ENCODE measurements at places on chromosomes 7 and 10.

- DNase-seq, result no peak
Measured at GRCh38 chr7:2838451-2838850, 5.7 kb downstream of the GNA12 start.

- DNase-seq, result no peak
Measured at GRCh38 chr10:110502072-110502845, 4.6 kb downstream of the DUSP5 start.

- no peak for DNase-seq
Measured at GRCh38 chr10:29435809-29436501, 147.1 kb downstream of the LYZL1 start.

- DNase-seq, result no peak
Measured at GRCh38 chr7:104951546-104951945, 62.5 kb upstream of the KMT2E start.

DNA sequence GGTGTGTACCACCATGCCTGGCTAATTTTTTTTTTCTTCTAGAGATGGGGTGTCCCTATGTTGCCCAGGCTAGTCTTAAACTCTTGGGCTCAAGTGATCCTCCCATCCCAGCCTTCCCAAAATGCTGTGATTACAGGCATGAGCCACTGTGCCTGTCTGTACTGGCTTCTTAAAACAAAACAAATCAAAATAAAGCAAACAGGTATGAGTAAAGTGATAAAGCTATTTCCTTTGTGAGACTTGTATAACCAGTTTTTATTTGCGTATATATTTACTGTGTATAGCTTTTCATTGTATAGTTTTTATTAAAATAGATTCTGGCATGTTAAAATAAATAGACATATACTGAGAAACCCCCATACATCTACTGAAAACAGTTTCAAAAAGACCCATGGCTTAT lies 14.3 kb downstream of the LCOR start:
- no peak for DNase-seq

DNA sequence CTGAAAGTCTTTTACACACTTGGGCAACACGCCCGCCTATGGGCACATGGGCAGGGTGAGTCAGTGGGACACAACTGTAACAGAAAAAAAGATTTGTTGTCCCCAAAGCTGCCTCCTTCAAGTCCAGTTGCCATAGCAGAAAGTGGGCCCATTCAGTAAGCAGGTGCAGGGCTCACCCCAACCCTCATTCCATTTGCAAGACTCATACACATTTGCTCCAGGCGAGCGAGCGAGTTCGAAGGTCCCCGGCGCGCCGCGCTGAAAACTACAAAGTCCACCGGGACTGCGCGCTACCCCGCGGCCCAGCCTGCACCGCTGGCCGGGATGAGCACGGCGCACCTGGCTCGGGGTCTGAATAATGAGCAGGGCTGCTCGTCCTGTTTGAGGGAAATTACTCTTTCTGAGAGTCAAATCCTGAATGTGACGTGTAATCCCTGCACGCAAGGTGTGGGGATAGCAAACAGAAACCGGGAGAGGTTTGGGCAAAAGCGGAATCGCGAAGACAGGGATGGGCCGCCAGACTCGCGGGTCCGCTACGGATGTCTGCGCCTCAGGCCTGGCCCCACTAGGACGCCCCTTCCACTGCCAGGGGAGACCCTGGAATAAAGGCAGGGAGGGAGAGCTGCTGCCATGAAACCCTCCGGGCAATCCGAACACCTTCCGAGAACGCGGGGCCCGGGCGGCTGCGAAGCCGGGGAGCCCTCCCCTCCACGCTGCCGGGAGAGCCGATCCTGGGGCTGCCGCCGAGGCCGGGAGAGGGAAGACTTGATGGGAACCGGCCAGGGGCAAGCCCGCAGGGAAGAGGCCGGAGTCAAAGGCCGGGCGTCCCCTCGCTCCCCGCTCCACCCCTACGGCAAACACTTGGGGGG lies 982 bp downstream of the COBL start:
- DNase-seq, result no peak

- no peak for DNase-seq
Measured at GRCh38 chr7:302054-302992, 12.4 kb downstream of the FOXL3 start.

- DNase-seq, result no peak
Measured at GRCh38 chr10:23614483-23614882, 175.6 kb downstream of the OTUD1 start.

DNA sequence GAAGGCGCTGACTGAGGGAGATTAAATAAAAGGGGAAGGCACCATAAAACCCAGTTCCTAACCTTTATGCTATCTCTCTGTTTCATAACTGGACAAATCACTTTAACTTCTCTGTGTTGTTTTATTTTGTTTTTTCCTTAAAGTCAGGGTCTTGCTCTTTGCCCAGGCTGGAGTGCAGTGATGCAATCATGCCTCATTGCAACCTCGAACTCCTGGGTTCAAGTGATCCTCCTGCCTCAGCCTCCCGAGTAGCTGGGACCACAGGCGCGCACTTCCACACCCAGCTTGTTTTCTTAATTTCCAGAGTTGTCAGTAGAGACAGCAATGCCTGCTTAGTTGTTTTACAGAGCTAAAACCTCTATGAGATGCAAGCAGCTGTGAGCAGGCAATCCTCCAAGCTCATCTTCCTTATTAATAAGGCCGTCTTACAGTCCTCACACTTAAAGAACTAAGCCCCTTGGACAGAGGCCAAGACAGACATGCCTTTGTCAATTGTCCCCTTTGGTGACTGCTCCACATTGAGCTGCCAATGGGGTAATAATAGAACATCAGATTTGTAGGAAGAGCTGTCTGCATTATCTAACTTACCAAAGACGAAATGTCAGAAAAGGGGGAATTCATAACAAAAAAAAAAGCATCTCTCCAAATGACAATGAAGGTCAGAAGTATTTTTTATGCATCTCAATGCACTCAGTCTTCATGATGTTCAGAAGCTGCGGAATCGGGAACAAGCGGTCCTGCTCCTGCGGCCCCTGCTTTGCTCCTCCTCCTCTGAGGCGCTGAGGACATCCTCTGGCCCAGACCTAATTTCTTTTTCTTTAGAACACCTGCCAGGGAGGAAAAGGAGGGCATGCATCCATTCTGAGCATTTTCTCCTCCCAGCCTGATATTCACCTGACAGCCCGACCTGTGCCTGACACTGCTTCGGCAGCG lies 62.7 kb upstream of the RNF32 start:
- no peak for DNase-seq

DNA sequence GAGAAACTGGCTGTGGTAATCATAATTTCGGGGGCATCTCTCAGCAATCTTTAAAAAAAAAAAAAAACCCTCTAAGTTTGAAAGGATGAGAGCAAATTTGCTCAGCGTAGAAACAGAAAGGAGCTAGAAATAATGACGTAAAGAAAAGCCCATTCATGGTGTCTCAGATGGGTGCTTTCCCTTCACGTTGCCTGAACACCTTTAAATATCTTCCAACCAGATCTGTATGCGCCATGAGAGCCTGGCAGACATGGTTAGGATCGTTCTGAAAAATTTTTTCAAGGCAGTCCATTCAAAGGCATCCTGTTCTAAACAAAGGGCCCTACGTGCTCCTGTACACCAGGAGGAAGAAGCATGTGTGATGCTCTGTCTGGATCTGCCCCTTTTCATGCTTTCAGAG lies 141.2 kb upstream of the C1QL3 start:
- DNase-seq, result no peak

GRCh38 chr10:102451105-102451969 lies at the start of gene C10orf95:
Gene C10orf95 (minus strand): TSS chr10:102451543. CDS start chr10:102451093, 450 bp downstream.
- DNase-seq, result no peak

DNA sequence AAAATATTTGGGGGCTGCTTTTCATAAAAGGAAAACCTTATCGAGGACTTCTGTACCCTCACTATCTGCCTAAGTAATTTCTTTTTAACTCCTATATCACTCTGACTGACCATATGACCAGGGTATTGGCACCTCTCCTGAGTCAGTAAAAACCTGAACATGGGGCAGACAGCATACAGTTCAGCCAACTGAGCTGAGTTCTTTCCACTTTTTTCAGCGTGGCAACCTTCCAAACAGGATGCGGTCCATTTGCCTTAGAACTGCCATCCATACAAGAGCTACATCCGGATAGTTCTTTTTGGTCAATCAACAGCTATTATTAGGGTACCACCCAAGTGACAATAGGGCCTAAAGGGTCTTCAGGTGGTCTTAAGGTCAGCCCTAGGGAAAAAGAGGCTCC lies 122.6 kb downstream of the MARCHF5 start:
- no peak for DNase-seq

GRCh38 chr7:137169282-137169698 lies 174.2 kb downstream of the PTN start:
- DNase-seq, result no peak

DNA sequence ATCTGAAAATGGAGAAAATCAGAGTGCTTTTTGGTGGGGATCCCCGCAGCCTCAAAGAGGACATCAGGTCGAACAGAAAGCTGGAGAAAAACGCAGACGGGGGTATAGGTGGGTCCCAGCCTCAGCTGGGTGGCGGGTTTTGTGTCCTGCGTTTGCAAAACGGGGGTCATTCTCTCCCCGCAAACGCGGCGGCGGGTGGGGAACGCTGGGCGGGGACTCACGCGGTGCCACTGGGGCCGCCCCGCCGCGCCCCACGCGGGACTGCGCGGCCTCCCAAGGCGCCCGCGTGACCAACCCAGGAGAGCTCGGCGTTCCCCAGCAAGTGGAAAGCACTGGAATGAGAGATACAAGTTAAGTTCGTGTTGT lies 806 bp upstream of the VIPR2 start:
- no peak for DNase-seq

GRCh38 chr7:55304018-55304762 lies 60.9 kb upstream of the LANCL2 start:
- no peak for DNase-seq

DNA sequence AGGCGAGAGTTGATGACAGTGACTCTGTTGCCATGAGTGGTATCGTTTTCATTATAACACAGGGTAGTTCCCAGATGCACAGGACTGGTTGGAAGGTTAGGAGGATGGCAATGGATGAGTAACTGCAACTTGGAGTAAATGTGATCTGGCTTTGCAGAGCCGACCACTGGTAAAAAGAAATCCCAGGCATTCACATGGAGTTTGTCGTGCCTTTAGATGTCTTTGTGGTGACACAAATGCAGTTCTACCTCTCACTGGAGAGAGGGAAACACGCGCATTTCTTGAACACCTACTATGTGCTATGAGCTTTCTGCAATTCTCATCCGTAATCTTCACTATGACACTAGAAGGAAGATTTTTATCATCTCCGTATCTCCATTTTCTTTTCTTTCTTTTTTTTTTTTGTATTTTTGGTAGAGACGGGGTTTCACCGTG lies 1.7 kb upstream of the MNX1 start:
- no peak for DNase-seq

GRCh38 chr10:112585126-112585525 lies 138.1 kb downstream of the VTI1A start:
- DNase-seq, result no peak

DNA sequence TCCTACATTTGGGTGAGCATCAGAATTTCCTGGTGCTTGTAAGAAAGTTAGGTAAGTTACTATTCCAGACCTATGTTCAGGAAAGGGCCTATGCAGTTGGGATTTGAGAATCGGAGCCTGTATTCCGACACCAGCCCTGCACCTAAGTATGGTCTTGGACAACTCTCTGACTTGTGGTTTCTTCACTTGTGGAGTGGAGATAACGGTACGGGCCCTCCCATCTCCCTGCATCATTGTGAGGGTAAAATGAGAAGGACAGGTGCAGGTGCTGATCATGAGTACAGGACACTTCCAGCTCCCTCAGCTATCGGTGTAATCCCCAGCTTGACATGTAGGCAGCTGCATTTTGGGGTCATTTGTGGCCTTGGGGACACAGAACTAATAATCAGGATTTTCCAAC lies 138.3 kb upstream of the NAMPT start:
- DNase-seq, result no peak

GRCh38 chr7:43211693-43212092 lies 99.2 kb downstream of the HECW1 start:
- no peak for DNase-seq

GRCh38 chr10:29166713-29167112 lies 122.2 kb upstream of the LYZL1 start:
- DNase-seq, result no peak

DNA sequence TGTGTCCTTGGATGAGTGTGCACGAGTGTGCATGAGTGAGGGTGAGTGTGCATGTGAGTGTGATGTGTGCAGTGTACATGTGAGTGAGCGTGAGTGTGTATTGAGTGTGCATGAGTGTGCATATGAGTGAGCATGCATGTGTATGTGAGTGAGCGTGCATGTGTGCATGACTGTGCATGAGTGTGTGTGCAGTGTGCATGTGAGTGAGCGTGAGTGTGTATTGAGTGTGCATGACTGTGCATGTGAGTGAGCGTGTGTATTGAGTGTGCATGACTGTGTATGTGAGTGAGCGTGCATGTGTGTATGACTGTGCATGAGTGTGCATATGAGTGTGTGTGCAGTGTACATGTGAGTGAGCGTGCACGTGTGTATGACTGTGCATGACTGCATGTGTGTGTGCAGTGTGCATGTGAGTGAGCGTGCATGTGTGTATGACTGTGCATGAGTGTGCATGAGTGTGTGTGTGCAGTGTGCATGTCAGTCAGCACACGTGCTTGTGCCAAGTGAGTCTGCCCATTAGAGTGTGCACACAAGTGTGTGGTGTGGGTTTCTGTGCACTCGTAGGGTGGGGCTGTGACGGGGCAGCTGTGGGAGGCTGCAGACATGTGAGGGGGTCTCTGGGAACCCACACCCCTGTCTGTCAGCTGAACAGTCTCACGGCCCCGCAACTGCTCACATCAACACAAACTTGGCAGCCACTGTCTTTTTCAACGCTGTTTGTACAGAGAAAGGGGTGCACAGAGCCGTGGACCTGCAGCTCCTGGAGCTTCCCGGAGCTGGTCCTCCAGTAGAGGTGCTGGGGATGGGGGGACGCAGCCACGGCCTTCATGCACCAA lies 14.8 kb downstream of the FOXL3 start:
- DNase-seq, result no peak

DNA sequence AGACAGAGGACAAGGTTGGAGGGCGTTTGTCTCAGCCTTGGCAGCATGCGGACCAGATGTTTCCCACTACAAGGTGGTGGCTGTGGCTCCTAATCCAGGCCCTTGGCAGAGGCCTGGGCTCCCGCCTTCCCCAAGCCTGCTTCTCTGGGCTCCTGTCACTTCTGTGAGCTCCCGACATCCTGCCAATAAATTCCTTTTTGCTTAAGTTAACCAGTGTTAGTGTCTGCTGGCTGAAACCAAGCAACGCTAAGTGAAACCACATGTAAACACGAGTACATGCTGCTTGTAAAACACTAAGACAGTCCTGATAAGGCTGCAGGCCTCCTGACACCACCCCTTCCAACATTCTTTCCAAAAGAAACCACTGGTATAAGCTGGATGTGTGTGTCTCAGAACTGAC lies 263.6 kb upstream of the ZMIZ1 start:
- no peak for DNase-seq

DNA sequence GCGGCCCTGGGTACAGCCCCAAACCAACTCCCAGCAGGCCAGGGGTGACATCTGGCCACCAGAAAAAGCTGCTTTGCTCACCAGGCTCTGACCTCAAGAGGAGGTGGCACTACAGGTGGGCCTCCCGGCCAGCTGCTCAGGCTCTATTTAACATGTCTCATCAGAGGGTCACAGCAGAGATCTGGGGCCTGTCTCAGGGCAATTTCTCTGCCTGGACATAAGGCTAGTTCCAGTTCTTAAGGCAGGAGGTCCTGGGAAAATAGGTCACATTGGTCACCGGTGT lies 88.6 kb downstream of the GFRA1 start:
- DNase-seq, result no peak

- DNase-seq, result no peak
Measured at GRCh38 chr10:101560298-101561067, 27.6 kb downstream of the POLL start.

GRCh38 chr10:118901906-118902305 lies 127.6 kb upstream of the NANOS1 start:
- DNase-seq, result no peak

- DNase-seq, result no peak
Measured at GRCh38 chr10:69270990-69271389, 7.3 kb upstream of the HK1 start.

- no peak for DNase-seq
Measured at GRCh38 chr7:151373599-151373998, 32.0 kb downstream of the NUB1 start.
